Heart right ventricle (tissue), 16 donors: ENCODE measurements at places on chromosomes 13 and 19.

DNA sequence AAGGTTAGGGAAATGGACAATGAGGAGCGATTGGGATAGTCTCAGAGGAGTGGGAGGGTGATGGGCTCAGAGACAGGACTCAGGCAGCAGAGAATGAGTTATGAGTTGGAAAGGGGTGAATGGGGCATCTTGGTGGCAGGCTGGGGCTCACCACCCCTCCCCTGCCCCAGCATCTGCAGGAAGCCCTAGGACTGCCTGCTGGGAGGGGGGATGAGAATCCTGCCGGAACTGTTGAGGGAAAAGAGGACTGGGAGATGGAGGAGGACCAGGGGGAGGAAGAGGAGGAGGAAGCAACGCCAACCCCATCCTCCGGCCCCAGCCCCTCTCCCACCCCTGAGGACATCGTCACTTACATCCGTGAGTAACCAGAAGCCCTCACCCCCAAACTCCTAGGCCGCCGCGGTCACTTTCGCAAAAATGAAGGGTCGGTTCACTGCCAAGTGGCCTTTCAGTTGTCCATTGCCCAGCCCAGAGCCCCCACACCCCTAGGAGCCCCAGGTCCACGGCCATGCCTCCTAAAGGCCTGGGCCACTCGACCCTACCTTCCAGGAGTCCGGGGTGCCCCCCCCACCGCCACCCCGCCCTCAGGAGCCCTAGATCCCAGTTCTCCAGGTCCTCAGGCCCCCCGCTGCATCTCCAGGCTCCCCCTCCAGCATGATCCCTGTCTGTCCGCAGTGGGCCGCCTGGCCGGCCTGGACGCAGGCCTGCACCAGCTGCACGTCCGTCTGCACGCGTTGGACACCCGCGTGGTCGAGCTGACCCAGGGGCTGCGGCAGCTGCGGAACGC, 764 bp downstream of the CLEC11A start:
- DNase-seq: no peak

DNA sequence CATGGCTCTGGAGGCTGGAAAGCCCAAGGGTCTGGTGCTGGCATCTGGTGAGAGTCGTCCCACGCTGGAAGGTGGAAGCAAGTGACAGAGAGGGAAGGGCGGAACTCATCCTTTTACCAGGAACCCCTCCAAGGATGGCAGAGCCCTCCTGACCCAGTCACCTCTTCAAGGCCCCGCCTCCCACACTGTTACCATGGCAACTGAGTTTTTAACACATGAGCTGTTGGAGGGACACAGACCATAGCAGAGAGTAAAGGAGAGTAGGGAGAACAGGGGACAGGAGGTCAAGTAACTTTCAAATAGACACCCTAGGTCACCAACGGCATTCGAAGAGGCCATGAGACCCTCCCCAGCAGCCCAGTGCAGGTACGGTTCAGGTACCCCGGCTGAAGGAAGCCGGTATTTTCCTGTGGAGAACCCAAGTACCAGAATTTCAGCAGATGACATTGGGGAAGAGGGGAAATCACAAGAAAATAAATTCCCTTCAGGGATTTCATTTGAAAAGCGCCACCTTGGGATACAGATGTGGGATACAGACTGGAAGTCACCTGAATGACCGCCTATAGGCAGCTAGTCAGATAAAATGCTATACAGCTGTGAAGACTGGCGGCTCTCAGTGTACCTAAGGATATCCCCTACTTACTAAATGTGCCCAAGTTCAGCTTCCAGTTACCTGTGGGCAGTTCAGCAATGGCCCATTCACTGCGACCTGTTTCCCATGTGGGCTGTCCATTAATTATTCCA, 8.0 kb downstream of the IL17D start:
- no peak for DNase-seq

DNA sequence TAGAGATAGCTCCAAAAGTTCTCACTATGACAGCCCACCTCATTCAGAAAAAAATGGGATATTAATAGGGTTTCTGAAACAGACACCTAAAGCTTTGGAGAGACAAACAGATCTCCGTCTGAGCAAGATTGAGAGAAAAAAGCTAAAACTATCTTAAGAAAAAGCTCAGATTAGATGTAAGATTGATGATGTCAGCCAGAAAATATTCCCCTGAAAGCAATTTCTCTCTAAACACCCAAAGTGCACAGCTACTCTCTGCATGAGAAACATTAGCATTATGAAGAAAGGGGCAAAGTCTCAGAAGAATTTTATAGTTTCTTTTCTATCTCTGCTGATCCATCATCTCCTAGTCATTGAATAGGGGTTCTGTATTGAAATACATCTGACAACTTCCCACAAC, 148.9 kb downstream of the ZNF737 start:
- DNase-seq: no peak

GRCh38 chr19:45444318-45445041, 20.8 kb upstream of the ERCC1 start:
- DNase-seq: peak; percentile 96

- no peak for DNase-seq
Measured at GRCh38 chr13:89628567-89628966, 1718.9 kb upstream of the MIR17HG start.
